Liver (tissue), 10 donors: ENCODE measurements at places on chromosomes 1 and 21.

DNA sequence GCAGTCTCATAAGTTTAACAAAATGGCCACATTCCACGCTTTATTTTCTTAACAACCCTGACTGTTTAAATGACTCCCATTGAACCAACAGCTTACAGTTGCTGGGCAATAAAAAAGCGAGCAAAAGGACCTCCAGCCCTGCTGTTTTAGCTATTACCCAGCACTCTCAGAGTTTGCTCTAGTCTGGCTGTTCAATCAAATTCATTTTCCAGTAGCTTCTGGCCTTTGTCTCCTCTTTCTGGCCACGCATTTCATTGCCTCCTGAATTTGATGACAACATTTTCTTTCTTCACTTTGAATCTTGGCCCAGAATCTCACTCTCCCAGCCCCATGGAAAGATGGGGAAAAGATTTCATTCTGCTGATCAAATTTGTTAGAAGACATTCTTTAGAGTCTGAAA, 44.1 kb upstream of the DOCK7 start:
- DNase-seq: no peak

- no peak for DNase-seq
Measured at GRCh38 chr1:62229932-62230331, 35.3 kb downstream of the L1TD1 start.

GRCh38 chr1:221263831-221264767, 384.9 kb downstream of the HLX start:
- DNase-seq: no peak

DNA sequence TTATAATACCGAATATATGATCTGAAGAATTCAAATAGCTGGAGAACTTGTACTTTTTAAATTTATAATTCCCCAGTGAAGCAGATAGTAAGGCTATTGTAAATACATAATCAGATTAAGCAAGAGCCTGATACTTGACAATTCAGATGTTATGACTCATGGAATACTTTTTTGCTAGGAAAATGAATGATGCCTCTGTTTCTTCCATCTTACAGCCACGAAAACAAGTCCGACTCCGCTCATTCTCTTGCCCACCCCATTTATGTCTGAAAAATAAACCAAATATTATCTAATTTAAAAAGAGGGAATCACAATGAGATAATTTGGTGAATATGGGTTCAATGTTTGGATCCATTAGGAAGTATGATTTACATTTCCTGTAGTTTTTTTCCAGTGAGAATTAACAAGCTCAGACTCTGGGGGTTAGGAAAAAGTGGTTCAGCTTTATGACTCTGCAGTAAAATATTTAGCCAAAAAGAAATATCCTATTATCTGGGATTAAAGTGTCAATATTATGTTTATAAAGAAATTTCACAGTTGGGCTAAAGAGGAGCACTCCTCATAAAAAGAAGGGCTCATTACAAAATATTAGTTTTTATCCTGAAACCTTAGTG, 50.4 kb upstream of the DAB1 start:
- DNase-seq: no peak

DNA sequence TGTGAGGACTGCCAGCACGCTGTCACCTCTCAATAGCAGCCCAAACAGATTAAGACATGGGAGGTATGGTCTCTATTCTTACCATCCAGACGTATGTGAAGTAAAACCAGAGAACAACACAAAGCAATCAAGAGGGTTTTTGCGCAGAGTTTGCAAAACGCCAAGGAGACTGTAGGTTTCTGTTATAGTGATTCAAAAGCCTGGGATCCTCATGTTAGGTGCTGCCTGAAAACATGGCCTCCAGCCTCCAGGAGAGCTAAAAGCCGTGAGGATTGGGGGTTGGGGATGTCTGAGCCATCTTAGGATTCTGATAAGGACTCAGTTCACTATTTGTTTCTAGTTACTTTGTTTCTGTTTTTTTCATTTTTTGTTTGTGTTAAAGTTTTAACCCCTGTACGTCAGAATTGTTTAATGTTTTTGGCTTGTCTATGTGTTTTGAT, 4.2 kb upstream of the CCT8 start:
- peak; percentile 38 for DNase-seq

- DNase-seq: peak; percentile 33
Measured at GRCh38 chr1:168092566-168093355, 44.0 kb downstream of the GPR161 start.

DNA sequence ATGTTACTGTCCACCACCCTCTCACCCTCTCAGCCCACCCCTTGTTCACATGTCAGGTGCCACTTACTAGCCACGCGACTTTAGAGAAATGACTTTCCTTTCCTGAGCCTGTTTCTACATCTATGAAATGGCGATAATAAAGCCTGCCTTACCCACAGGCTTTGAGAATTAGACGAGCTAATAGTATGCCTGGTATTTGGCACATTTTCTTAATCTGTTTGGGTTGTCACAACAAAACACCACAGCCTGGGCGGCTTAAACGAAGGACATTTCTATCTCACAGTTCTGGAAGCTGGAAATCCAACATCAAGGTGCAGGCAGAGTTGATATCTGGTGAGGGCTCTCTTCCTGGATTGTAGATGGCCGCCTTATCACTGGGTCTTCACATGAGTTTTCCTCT, 273.9 kb upstream of the FMN2 start:
- DNase-seq: no peak

DNA sequence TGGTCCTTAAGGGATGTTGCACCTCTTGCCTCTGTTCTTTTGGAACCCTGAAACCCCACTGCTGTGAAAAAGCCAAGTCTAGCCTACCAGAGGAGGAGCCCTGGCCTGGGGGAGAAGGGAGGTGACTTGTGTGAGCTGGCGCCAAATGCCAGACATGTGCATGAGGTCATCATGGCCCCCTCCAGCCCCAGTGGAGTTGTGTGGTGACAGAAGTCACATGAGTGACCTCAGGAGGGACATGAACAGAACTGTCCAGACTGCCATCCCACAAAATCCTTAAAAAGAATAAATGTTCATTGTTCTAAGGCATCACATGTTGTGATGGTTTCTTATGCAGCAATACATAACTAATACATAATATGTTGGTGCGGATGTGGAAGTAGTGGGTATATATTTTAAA, 10.8 kb downstream of the HHAT start:
- no peak for DNase-seq

GRCh38 chr21:14762734-14763694, 216.9 kb upstream of the SAMSN1 start:
- DNase-seq: no peak
